ENCODE measurements at places on chromosomes 1 and 21.

DNA sequence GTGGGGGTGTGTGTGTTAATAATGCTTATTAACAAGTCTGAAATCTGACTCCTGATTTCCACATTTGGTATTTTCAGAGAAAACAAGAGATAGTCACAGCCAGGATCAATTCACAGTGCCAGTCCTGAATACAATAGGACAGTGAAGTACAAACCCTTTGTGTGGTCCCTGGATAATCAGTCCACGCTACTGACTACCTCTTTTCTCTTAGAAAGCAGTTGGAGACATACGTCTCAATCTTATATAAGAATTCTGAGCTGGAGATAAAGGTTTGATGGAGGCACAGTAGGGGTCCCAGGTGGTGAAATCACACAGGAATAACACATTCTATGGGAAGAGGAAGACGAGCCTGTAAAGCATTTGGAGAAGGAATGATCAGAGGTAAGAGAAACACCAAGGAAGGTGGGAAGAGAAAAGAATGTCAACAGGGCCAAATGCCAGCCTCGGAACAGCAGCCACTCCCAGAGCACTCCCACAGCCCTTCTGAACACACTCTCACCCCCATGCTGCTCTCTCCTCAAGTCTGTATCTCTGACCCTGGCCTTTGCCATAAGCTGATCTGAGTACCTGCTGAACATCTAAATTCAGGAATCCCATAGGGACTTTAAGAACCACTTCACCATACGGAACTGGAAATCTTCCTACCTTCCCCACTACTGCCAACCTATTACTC is 48.6 kb downstream of the TRAF5 start:
- DNase-seq: no peak

GRCh38 chr1:185574139-185574875 is 159.9 kb upstream of the HMCN1 start:
- DNase-seq: no peak

DNA sequence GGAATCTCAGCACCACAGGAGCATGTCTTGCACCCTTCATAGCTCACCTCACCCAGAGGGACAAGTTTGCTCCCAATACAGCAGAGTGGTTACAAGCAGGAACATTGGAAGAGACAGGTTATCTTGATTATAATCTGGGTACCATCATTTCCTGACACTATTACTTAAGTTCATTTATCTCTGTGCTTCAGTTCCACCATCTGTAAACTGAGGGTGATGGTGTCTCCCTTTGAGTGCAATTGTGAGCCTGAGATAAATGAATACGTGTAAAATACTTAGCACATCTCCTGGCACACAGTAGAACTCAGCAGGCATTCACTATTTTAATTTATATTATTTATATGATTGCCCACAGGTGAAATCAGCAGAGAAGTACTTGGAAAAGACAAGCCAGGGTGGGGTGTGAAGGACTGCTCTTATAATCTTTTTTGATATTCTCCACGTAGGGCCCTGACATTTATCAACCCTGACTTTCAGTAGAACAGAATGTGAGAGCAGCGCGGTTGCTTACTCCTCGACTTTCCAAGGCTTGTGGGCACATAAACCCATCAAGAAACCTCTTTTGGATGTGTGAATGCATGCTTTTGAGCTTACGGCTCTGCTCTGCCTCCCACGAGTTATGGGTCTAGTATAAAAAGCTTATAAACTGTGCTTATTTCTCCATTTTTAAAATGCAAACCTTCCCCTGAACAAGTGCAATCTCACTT is 34.9 kb downstream of the DUSP10 start:
- DNase-seq: no peak

DNA sequence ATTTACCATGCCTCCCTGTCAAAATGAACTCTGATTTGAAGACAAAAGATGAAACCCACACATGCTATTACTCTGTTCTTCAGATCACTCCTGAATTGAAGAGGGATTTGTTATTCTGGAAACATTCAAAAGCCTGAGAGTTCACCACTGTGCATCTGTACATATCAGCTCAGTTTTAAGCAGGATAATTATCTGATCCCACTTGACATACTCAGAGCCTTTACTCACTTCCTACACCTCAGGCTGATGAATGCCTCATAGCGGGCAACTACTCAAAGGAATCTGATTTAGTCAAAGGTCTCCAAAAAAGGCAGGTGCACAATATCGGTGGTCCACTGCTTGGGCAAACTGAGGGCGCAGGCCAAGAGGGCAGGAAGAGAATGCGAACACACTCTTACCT is 47.5 kb upstream of the LPAR3 start:
- DNase-seq: peak; percentile 58

DNA sequence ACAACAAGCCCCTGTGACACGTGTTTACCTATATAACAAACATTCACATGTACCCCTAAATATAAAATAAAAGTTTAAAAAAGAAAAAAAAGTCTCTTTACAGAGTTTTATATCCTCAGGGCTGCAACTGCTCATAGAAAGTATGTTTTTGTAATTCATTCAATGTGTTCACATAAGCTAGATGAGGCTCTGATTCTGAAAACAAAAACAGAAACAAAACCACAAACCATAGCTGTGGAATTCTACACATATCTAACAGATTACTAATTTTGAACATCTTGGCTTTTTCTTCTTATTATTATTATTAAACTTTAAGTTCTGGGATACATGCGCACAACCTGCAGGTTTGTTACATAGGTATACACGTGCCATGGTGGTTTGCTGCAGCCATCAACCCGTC is 579.6 kb upstream of the ZRANB2 start:
- DNase-seq: no peak

DNA sequence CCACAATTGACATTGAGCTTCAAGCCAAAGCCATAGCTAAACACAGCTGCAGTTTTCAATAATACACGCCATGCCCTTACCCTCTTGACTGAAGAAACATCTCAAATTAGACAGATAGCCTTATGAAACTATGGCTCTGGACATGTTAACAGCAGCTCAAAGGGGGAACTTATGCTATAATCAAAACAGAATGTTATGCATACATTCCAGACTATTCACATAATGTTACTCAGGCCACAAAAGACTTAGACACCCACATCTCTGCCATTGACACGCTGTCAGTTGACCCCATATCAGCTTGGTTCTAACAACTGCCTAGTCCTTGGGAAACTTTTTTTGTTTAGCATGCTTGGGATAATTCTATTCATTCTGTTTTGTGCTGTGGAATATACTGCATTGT is 2.3 kb upstream of the NENF start:
- DNase-seq: no peak

- DNase-seq: no peak
These were observed 130.3 kb upstream of the TMEM51 start for GRCh38 chr1:15023205-15023604.

GRCh38 chr1:31062867-31063380 is 2.6 kb downstream of the PUM1 start:
- no peak for DNase-seq

DNA sequence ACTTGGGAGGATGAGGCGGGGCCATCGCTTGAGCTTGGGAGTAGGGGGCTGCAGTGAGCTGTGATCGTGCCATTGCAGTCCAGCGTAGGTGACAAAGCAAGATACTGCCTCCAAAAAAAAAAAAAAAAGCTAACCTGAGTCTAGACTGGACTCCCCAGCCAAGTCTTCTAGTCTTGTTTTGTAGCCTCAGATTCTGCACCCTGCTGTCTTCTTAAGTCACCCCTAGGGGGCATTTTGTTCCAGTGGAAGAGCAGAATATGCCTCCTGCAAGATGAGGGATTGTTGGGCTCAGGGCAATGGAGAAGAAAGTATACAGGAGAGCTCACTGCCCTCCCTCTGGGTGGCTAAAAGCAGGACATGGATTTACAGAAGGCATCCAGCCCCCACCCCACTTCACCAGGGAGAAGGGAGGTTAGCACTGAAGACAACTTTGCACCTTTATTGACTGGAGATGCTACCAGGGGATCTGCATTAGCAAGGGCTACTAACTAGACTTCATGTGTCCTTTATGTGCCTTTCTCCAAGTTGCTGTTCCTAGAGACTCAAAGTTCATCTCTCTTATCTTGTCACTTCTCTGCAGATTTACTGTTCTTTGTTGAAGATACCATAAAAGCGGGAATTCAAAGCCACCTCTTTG is 15.3 kb upstream of the RNF187 start:
- DNase-seq: peak; percentile 46

GRCh38 chr1:162502928-162503327 is 5.3 kb downstream of the UHMK1 start:
- no peak for DNase-seq

DNA sequence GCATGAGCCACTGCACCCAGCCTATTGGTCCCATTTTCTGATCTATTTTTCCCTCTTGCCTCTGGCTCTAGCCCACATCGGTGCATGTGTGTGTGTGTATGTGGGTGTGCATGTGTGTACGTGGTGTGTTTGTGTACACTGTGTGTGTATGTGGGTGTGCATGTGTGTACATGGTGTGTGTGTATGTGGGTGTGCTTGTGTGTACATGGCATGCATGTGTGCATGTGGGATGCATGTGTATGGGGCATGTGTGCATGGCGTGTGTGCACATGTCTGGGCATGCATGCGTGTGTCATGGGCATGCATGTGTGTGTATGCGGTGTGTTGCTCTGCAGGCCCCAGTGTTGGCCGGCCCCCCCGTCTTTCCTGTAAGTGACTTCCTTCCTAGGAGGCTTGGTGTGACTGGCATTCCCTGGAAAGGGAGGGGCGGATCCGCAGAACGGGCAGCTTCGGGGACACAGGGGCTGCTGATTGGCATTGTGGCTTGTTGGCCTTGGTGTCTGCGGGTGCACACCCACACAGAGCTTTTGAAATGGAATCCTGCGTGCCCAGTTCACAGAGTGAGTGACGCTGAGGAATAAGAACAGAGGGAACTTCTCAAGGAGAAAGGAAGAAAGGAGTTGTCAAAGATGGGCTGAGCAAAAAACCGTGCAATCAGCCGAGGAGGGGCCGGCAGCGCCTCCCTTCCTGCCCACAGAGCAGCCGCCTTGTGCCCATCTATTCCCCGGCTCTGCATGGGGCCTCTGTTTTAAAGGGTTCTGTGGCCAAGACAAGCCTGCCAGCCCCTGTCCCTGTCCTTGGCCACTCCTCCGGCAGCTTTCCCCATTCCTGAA is 8.0 kb downstream of the PDXK start:
- DNase-seq: no peak

GRCh38 chr1:184941735-184942134 is 32.6 kb downstream of the NIBAN1 start:
- no peak for DNase-seq

GRCh38 chr1:154407198-154408091 is 2.3 kb downstream of the IL6R start:
- no peak for DNase-seq

DNA sequence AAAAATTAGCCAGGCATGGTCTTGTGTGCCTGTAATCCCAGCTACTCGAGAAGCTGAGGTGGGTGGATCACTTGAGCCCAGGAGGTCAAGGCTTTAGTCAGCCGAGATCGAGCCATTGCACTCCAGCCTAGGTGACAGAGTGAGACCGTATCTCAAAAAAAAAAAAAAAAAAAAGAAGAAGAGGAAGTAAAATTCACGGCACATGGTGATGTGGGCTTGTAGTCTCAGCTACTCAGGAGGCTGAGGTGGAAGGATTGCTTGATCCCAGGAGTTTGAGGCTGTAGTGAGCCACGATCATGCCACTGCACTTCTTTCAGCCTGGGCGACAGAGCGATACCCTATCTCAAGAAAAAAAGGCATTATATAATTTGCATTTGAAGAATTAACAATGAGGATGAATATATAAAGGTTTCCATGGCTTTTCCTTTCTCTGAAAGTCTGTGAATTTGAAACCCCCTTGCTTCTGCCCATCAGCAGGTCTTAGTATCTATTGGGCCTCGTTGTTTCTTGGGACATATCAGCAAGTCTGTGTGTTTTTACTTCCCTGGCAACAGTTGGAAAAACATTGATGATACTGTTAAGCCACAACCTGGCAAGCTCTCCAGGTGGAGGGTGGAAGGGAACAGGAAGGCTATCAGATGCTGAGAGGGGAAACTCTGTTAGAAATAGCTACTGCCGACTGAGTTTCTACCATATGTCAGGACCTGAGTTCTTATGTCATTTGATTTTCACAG is 4.6 kb upstream of the PLA2G2D start:
- peak; percentile 15 for DNase-seq

DNA sequence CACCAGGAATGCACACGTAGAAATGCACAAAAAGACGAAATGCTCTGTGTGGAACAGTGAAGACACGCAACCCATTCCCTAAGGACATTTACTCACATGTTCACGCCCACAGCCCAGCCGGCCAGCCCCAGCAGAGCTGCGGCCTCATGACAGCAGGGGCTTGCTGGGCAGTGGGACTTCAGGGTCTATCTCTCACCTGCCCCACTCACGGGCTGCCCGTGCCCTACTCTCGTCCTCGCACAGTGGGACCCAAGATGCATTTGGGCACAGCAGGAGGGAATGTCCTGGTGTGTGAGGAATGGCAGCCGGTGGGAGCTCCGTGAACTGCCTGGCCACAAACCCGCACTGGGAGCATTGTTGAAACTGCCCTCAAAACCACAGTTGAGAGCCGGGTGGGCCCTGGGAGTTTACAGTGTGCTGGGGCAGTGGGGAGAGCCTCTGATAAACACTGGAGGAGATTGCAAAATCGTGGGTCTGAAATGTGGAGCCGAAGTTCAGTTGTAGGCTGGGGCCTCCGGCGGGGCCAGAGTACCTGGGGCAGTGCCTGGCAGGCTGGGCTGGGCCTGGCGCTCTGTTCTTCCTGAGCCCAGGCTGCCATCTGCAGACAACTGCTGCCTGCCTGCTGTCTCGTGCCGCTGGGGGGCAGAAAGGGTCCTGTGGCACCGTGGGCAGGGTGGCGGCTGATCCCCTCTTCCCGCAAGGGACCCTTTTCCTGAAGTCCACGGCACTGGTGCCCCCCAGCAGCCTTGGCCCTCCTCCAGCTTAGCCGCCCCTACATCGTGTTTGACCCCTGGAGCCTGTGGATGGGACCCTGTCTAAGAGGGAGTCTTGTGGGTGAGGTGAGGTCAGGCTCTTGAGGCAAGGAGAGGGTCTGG is 20.7 kb upstream of the POFUT2 start:
- no peak for DNase-seq

DNA sequence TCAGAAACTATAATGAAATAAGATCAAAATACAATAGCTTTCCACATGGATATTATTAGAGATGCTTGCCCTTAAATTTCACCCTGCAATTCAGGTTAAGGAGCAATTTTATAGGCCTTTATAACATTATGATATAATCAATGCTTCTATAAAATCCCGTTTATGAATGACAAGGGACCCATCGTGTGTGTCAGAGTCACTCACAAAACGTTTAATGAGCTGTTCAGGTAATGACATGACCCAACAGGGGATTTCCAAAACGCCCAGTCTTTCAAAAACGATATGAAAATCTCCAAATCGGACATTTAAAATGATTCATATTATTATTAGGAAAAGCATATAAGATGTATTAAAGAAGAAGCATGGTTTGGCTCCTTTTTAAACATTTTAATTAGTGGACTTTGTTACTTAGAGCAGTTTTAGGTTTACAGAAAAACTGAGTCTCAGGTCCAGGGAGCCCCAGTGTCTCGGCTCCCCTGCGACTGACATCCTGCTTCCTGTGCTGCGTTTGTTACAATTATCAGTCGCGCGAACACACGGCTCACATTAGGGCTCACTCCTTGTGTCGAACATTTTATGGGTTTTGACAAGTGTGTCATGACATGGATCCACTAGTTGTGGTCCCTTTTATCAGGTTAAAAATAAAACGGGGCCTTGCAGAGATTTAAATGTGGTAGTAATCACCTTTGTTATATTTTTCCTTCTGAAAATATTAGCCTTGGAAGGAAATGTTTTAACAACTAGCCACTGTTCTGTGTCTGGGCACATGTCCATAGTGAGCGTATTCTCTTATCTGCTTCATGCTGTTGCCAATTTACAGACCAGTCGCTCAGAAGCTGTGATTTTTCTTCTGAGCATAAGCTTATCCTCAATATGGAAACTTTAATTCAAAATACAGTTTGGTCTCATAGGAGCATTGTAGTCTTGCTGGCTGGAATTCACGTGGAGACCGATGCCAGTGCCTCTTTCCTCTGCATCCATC is 52.0 kb upstream of the POFUT2 start:
- DNase-seq: peak; percentile 34
